Bladder microvascular endothelial cell (primary cell): ENCODE measurements at places on chromosomes 4 and X. TPM values are rescaled to one million over a fixed set of nuclear protein-coding genes. Genes with fewer than 3 reads are reported as not detected.

PABPC4L gene
- 1.4 and 1.5 TPM in 2 replicates for total RNA-seq

HMX1 gene
- total RNA-seq: not detected in 2 replicates

USP17L26 gene
- not detected in 2 replicates for total RNA-seq

RADX gene
- total RNA-seq: 0.13 and 0.65 TPM in 2 replicates

SSX4B gene
- not detected in 2 replicates for total RNA-seq

DOK7 gene
- 0.06 TPM in 1 of 2 replicates, not detected in the other for total RNA-seq

NEUROG2 gene
- total RNA-seq: not detected in 2 replicates

FRMPD3 gene
- not detected in 2 replicates for total RNA-seq

LRP2BP gene
- 0.16 and 0.94 TPM in 2 replicates for total RNA-seq
